ENCODE measurements at places on chromosomes 13 and 19.

- no peak for DNase-seq
These were observed 1968.9 kb downstream of the PCDH9 start for GRCh38 chr13:65260946-65261891.

DNA sequence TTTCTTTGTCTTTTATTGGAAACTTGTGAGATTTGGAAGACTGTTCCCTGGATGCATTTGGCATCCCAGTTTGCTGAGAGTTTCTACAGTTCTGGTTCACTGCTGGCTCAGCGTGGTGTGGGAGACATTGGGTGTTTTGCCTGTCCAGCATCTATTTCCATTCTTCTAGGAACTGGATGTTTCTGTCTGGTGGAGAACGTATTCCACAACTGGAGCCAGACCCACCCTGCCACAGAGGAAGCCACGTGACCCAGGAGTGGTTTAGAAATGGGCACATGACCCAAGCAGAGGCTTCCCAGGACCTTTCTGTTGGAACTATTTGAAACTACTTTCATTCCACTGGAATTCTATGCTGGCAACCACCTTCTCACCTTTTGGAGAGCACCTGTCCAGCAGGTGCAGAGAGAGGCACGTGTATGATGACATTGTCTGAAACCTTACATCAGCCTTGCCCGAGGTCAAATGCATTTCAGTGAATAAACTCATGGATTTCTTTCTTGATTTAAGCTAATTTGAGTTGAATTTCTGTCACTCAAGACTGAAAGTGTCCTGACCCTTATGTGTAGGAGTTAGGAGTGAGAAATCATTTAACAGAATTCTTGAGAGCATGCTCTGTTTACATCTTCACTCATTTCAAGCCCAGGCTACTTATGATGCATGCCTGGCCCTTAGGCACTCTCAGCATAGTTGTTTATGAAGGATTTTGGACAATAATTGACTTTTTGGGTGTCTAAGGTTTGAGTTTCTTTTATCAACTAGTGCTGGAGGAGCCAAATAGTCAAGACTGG is 121.8 kb downstream of the AKAP11 start:
- no peak for DNase-seq

DNA sequence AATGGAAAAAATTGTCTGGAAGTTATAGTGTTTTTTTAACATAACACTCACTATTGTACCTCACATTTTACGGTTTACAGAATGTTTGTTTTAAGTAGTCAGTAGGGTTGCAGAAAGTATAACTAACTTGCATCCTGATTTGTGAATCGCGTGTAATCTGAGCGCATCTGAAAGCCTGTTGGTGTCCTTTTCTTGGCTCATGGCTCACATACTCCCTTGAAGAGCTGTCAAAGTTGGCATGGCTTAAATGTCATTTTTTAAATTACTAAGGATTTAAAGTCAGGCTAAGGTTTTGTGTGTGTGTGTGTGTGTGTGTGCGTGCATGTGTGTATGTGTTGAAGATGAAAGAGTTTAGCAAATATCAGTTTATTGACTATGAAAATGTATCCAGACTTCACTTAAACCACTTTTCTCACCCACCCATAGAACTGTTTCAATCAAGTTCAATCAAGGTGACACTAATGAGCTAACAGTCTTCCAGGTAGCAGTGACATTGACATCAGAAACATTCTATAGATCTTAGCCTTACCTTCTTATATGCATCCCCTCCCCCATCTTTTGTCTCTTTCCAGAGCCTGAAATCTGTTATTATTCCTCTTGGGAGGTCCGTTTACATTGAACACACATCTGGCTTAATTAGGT is 480.4 kb upstream of the SGCG start:
- DNase-seq: no peak

- DNase-seq: no peak
These were observed 1215.4 kb downstream of the PCDH9 start for GRCh38 chr13:66014771-66015170.

Measured in NCI-H187 treated with DMSO at 0.1 percent for 48 hours (cell line).